ENCODE measurements at places on chromosomes 11 and 22. TPM values are rescaled to one million over a fixed set of nuclear protein-coding genes. Genes with fewer than 3 reads are reported as not detected.

The CDC42EP2 gene
- total RNA-seq = 8.3 TPM

The NUDT8 gene
- 48.0 TPM for total RNA-seq

- DNase-seq = no peak
Measured at GRCh38 chr22:17825876-17826550, 51.7 kb upstream of the BID start.

GRCh38 chr22:44002997-44003396, 21.1 kb upstream of the PARVB start:
- no peak for DNase-seq

- no peak for DNase-seq
Measured at GRCh38 chr11:110318638-110319404, 22.4 kb upstream of the RDX start.

GRCh38 chr22:23218867-23219251, 38.5 kb downstream of the BCR start:
- DNase-seq = no peak

- no peak for DNase-seq
Measured at GRCh38 chr11:77107950-77108349, 5.3 kb downstream of the OMP start.

All from suprapubic skin (tissue), 4 donors.